ENCODE measurements at places on chromosomes 1 and 21. TPM values are rescaled to one million over a fixed set of nuclear protein-coding genes. Genes with fewer than 3 reads are reported as not detected.

DNA sequence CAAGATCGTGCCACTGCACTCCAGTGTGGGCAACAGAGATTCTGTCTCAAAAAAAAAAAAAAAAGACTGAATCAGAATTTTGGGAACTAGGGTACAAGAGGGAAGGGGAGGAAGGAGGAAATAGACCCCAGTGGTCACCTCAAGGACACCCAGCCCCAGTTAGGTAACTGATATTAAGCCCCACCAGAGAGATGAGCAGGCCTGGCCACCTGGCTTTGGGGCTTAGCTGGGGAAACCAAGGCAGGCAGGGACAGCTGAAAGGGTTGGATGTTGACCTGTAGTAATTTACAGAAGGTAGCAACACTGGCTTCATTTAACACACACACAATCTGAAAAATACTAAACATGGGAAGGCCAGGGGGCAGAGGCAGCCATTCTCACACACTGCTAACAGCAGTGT, 5.2 kb upstream of the C1orf122 start:
- DNase-seq: no peak

- DNase-seq: no peak
Observed at GRCh38 chr1:201585093-201585483, 46.2 kb downstream of the NAV1 start.

DNA sequence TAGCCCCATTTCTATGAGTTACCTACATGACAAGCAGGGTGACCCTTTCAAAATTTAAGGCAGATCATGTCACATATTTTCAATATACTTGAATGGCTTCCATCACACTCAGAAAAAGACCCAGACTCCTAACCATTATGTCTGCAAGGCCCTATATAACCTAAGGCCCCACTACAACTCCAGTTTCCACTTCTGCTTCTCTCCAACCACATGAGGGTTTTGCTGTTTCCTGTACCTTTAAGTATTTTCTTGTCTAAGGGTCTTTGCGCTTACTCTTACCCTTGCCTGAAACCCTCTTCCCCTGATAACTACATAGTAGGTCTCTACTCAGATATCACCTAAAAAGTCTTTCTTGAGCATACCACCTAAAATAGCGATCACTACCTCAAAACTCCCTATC, 46.1 kb downstream of the SGIP1 start:
- DNase-seq: no peak

- DNase-seq: no peak
Observed at GRCh38 chr1:206081856-206082255, 28.9 kb downstream of the RHEX start.

The GJA5 gene
- 39.4 TPM for total RNA-seq

DNA sequence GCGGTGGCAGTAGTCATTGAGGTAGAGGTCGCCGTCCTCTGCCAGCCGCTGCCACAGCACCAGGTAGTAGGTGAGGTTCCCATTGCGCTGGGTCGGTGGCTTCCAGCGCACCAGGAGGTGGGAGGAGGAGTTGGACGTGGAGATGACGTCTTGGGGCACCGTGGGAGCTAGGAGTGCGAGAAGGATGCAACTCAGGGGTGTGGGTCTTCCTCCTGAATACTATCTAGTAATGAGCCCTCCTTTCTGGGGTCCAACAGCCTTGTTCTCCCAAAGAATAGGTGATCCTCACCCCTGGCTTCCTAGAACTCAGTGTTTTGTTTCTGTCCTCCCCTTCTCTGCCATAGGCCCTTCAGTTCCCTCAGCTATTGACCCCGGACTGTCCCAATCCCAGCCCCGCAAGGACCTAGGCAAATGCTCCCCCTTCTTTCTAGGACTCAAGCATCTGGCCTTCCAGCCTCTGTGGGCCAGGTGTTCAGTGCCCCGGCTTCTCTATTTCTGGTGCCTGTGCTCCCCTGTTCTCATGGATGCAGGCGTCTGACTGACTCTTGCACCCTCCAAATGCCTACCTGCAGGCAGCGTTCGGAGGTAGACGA, 12.9 kb downstream of the INSRR start:
- DNase-seq: no peak

DNA sequence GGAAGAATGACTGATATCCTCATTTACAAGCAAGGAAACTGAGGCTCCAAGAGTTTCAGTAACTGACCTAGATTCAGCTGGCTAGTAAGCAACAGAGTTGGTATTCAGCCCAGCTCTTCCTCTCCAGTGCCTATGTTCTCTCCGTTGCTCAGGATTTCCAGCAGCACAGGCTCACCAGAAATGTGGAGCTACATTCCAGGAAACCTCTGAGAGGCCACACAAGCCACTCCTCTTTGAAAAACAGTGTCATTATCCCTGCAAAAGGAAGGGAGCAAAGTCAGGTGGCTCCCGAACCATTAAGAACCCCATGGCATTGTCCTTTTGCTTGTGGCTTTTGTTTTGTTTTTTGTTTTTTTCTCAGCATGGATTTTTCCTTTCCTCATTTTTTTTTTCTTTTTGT, 40.6 kb upstream of the DUSP10 start:
- DNase-seq: no peak

The EDN2 gene
- total RNA-seq: 0.18 TPM

The NPPA gene
- 58,150 TPM for total RNA-seq

DNA sequence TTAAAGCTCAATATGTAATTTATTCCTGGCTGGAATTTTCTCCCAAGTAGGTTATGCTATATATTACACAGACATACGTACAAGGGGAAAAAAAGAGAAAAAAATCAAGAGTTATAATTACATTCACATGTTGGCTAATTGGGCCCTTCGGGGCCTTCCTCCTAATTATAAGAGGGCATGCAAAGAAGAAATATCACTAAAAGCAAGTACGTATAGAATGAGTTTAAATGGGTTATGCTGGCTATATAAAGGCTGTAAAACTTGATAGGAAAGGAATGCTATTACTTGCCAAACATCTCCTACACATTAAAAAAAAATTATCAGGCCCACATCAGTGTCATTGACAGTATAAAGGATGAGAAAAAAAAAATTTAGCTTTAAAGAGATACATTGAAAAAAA, 1396.1 kb upstream of the ADGRL4 start:
- DNase-seq: no peak

The NPHS2 gene
- total RNA-seq: not detected

DNA sequence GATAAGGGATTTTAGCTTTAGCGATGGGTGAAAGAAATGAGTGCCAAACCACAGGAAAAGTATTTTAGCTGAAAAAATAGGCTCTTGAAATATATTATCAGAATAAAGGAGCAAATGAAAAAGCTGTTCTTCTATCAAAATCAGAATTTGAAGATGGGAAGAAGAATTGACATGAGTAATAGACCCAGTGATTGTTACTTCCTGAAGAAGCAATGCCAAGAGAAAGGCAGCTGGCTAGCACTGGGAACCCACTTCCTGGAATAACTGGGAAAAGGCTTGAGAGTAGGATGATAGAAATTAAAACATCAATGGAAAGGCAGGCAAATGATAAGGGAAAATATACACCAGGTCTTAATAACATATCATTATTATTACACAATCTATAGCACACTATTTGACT, 29.9 kb upstream of the LYPLAL1 start:
- DNase-seq: no peak

The FCAMR gene
- not detected for total RNA-seq

DNA sequence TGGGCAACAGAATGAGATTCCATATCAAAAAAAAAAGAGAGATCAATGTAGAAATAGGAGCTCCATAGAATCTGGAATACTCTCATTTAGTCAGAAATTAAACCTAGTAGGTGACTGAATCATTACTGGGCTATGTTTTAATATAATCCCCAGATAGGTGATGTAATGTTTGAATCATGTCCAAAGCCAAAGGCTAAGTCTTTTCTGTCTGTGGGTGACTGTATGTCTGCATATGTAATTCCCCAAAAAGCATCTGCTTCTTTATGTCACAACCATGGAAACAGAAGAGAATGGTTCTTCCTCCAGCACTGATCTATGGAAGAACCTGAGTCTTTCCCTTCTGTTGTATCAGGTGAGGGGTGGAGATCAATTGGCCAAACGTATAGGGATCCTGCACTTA, 5.8 kb downstream of the LAMC2 start:
- no peak for DNase-seq

The INAVA gene
- total RNA-seq: not detected

DNA sequence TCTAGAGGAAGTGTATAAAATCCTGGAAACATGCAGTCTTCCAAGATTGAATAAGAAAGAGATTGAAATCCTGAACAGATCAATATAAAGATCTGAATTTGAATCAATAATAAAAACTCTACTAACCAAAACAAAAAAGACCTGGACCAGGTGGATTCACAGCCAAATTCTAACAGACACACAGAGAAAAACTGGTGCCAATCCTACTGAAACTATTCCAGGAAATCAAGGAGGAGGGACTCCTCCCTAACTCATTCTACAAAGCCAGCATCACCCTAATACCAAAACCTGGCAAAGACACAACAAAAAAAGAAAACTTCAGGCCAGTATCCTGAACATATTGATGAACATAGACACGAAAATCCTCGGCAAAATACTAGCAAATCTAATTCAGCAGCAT, 58.3 kb downstream of the SYT14 start:
- DNase-seq: no peak

DNA sequence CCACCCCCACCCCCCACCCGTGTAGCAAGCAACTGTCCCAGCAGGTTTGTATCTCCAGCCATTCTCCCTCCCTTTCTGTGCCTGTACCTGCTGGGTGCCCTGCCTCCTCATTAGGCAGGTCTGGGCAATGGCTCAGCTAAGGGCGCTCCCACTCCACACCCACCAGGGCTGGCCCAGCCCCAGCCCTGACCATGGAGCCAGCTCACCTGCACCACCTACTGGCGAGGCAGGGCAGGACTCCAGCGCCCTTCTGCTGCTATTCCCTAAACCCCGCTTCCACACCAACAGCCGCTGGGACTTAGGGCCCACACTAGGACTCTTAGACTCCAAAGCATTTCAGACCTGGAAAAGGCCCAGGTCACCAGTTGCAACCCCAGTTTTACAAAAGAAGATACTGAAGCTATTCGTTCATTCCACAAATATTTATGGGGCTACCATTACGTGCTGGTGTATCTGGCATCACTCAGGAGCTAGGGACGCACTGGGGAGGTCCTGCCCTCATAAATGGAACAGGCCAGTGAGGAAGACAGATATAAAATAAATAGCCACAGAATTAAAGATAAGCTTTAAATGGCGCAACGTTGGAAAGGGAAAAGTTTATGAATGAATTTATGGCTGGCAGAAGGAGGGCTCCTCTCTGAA, 24.0 kb downstream of the PGLYRP3 start:
- DNase-seq: no peak

- no peak for DNase-seq
Observed at GRCh38 chr1:28246427-28246832, 10.5 kb downstream of the ATP5IF1 start.

GRCh38 chr1:161225534-161226319, at the start of gene TOMM40L:
Gene TOMM40L (plus strand): TSS chr1:161226060. CDS start chr1:161226490, 430 bp downstream.
- peak; percentile 94 for DNase-seq

GRCh38 chr1:61241411-61241838, 159.1 kb downstream of the NFIA start:
- DNase-seq: peak; percentile 66

DNA sequence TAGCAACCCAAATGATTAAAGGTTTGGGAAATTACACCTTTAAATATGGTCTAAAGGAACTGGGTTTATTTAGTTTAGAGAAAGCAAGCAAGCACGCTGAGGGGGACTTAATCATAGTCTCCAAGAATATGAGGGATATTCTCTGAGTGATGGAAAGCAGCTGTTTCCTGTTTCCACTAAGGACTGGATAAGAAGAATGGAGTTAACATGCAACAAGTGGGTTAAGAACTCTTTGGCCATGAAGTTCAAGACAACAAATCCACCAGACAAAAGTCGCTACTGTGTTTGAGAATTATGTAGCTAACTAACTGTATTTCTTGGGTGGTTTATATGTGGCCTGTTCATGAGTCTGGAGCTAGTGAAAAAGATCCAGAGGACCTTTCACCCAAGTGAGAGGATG, 85.7 kb downstream of the TGFB2 start:
- DNase-seq: no peak

- DNase-seq: no peak
Observed at GRCh38 chr1:218699865-218700264, 354.7 kb downstream of the TGFB2 start.

The USH2A gene
- total RNA-seq: 1.7 TPM

DNA sequence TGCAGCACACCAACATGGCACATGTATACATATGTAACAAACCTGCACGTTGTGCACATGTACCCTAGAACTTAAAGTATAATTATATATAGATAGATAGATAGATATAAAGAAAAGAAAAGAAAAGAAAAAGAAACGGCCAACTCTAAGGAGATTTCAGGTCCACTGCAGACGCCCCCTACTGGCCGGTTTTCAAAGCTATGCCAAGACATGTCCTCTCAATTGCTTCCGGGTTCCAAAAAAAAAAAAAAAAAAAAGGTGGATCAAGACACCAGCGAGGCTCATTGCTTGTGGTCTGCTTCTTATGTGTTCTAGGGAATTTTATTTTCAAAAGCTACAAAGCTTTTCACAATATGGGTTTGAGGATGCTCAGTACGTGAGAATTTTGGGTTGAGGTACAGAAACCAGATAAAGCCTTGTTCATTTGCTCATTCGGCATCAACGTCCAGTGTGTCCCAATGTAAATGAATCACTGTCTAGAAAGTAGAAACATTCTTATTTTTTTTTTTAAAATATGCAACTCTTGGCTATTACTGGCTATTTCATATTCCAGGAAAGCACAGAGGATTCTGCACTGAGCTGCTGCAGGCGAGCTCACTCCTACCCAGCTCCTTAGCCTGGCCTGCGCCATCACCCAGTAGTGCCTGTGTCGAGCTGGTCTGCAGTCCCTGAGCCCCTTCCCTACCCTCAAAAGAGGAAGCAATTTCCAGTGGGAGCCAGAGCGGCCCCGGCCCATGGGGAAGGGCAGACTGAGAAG, 643.0 kb downstream of the KIF26B start:
- DNase-seq: no peak

DNA sequence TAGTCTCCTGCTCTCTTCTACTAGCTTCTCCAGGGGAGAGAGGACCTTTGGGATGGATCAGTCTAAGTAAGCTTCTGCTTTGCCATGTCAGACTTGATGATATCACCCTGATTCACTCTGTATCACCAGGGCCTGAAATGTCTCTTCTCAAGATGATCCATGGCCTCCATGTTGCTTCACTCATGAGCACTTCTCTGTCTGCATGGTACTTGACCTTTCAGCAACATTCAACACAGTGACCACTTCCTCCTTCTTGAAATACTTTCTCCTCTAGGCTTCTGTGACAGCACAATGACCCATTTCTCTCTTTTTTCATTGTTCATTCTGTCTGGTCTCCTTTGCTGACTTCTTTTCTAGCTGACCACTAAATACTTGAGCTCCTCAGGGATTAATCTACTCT, 35.3 kb upstream of the NGF start:
- DNase-seq: no peak

- DNase-seq: no peak
Observed at GRCh38 chr1:61141288-61142042, 59.1 kb downstream of the NFIA start.

- DNase-seq: no peak
Observed at GRCh38 chr1:84582802-84583587, 8.8 kb upstream of the CTBS start.

DNA sequence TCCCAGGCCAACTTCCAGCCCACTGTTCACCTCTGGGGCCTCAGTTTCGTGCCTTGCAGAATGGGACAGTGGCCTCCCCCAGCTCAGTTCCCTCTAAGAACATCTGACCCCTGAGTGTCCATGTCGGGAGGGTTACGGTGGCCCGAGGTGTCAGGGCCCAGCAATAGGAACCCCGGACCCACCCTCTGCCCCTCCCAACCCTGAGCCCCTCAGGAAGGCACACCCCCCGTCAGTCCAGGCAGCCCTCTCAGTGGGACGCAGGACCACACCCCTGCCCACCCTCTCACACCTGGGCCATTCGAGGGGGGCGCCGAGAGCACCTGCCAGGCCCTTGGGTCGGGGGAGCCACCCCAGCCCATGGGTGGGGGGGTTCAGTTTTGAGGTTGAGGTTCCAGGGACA, 447 bp downstream of the TTC34 start:
- DNase-seq: peak; percentile 10

Data from left cardiac atrium (tissue), 4 donors.